ENCODE measurements at places on chromosomes 5 and 9. TPM values are rescaled to one million over a fixed set of nuclear protein-coding genes. Genes with fewer than 3 reads are reported as not detected.

DNA sequence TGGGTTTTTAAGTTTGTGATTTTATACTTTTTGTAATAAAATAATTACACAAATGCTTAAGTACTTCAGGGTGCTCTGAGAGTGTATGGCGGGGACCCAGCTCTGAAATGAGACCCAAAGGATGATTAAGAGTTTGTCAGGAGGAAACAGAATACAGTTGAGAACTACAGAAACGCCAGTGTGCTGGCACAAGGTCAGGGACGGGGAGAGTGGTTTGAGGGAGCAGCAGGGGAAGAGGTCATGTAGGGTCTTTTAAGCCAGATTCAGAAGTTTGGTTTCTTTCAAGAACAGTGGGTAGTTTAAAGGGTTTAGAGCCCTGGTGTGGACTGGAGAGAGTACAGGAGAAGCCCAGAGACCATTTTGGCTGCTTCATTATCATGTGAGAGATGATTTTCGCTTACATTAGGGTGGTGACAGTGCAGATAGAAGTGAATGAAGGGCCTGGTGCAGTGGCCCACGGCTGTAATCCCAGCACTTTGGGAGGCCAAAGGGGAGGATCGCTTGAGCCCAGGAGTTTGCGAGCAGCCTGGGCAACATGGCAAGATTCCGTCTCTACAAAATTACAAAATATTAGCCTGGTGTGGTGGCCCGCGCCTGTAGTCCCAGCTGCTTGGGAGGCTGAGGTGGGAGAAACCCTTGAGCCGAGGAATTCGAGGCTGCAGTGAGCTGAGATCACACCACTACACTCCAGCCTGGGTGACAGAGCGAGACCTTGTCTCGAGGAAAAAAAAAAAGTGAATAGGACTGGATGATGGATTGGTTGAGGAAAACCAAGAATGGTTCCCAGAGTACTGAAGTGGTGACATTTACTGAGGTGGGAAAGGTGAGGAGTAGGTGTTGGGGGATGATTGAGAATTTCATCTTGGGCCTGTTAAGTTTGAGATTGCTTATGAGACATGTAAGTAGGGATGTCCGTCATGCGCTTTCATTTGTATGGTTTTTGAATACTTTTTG is 1.4 kb upstream of the ETF1 start:
- DNase-seq, result no peak

- DNase-seq, result peak; percentile 58
Measured at GRCh38 chr9:37339923-37340322, 82.6 kb upstream of the GRHPR start.

The EIF4E1B gene
- total RNA-seq, result not detected

DNA sequence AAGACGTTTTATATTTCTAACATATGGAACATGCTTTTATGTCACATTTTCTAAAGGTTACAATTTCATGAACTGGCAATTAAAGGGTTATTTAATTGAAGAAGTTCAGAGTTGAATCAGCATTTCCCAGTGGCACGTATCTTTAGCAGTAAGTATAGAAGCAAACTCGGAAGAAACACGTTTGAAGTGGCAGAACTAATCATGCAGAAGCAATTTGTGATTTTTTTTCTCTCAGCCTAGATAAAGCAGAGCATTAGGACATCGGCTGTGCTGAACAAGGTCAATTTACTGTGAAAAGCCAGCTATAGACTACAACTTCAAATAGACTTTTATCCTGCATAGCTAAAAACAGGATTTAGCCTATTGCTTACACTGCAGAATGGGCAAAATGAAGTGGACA is 104.7 kb downstream of the ISL1 start:
- no peak for DNase-seq

The PDLIM4 gene
- 249 TPM for total RNA-seq

GRCh38 chr9:79026316-79026715 is 545.4 kb upstream of the TLE4 start:
- peak; percentile 54 for DNase-seq

The POU5F2 gene
- total RNA-seq, result 0.17 TPM

- DNase-seq, result peak; percentile 84
Measured at GRCh38 chr5:180330810-180331646, 22.1 kb downstream of the GFPT2 start.
